Activated CD8-positive, alpha-beta T cell treated with anti-CD3 and anti-CD28 coated beads for 36 hours (primary cell): ENCODE measurements at places on chromosomes 3 and 15. TPM values are rescaled to one million over a fixed set of nuclear protein-coding genes. Genes with fewer than 3 reads are reported as not detected.

The SLC30A4 gene
- total RNA-seq: 1.7 TPM

DNA sequence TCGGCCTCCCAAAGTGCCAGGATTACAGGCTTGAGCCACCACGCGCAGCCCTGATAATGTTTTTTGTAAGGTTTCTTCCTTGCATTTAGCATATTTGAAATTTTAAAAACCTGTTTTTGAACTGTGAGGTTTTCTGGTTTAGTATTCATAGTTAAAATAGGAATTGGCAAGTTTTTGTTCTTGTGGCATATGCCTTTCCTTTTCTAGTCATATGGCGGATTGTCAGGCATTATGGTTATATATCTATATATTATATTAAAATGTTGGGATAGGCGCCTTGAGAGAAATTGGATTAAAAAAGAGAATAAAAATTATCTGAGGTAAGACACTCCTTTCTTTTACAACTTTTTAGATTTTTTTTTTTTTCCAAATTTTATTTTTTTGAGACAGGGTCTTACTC lies 28.4 kb downstream of the FXR1 start:
- no peak overlapping the region for H3K4me3 ChIP-seq
- H3K27me3 ChIP-seq: no peaks in the 10 kb centered on the region
- no peak for DNase-seq
- H3K27ac ChIP-seq: no peak overlapping the region
- H3K36me3 ChIP-seq: peaks cover 49% of the 10 kb centered on the region

The INKA1 gene
- total RNA-seq: 1.8 TPM

The CELF6 gene
- 0.18 TPM for total RNA-seq

GRCh38 chr15:70866982-70867641 lies 13.2 kb upstream of the LARP6 start:
- H3K27me3 ChIP-seq: peaks cover 2% of the 10 kb centered on the region
- H3K4me3 ChIP-seq: no peak overlapping the region
- no peak overlapping the region for H3K27ac ChIP-seq
- DNase-seq: no peak
